ENCODE measurements at places on chromosomes 12 and 14.
A peak's percentile ranks its signal among the peaks of the same experiment; 100 is the strongest.

DNA sequence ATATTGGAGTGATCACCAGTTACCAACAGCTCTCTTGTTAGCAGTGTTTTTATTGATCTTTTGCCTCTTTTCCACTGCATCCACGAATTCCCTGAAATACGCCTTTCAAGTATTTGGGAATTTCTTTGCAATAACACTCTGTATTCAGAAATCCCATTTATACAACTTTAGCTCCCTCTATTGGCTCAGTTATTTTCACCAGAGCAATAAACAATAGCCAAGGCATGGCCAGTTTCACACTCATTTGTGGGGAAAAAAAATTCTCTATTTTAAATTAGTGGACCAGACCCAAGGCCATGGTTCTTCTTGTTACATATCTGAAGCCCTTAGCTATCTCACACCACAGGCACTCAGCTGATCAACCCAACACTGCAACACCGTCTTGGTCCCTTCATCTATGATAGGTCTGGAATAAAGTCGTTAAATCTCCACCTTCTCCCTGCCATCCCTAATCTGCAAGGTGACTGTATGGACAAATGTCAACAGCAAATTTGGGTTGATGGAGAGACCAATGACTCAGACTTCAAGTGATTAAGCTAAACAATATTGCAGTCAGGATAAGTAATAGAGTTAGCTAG, 92.4 kb upstream of the TMEM260 start:
- peak; percentile 28 for DNase-seq

DNA sequence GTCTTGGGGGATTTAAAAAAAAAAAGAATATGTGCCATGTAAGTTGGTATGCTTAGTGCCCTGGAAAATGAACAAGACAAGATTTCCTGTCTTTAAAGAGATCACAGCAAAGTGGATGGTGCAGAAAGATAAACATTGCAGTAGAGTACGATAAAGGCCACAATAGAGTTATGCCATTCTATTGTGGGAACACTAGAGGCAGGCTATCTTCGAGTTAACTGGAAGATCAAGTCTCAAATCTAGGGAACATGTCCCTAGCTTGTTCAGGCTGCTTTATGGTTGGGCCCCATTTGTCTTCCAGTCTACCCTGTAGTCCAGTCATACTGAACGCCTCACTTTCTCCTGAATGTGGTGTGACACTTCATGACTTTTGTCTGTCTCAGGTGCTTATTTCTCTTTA, 18.7 kb upstream of the CCT2 start:
- DNase-seq = no peak

DNA sequence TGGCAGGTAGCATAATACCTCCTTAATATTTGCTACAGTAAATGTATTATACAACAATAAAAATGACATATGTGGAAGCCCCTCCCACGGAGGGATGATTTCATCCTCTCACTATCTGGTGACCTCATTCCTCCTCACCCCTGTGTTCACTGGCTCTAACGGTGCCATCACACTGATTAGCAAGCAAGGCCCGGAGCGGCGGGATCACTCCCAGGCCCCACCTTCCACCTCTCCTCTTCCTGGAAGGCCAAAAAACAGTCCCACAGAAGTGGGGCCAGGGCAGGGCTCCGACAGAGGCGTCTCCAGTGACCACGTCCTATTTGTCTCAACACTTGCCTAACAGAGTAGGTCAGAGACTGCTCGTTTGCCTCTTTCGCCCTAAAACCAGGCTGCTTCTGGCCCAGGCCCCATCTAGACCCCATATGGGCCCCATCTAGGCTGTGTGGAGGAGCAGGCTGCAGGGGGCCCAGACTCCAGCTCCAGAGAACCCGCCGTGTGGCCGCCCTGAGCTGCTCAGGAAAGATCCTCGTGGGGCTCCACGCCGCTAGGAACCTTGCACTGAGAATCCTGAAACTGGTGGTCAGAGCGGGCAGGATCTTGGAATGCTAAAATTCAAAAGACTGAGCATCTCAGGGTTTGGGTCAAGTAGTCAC, 3.7 kb downstream of the SELPLG start:
- peak; percentile 73 for DNase-seq

GRCh38 chr12:97639702-97640101, 177.1 kb downstream of the RMST start:
- no peak for DNase-seq

DNA sequence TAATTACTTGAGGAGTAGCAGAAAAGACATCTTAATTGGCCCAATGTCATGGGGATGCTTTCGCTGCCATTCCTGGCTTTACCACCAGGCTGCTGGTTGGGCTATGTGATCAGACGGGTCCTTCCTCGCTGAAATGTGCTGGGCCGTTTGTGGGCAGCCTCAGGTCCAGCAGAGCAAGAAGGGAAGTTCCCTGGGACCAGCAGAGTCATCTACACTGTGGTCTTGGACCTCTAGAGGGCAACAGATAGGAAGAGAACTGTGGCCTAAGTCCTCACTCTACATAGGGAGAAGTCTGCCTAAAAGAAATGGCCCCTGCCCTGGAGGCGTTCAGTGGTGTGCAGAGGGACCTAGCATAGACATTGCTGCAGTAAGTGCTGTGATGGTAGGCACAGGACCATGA, 10.9 kb downstream of the EVL start:
- no peak for DNase-seq

DNA sequence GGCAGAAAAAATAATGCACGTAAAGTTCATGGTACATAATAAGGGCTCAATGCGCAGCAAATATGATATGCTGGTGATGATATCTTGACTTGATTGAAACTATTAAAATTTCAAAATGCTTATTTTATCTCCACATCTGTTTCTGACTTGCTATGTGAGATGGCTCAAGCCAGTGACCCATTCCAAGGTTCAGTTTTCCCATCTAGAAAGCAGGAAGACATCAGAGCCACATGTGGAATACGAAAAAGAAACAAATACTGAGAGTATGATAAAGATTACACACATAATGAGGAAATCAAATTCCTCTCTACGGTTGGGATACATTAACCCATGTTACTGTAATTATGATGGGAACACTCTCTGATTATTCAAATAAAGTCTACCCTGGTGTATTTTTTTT, 24.0 kb upstream of the TSPAN11 start:
- no peak for DNase-seq

DNA sequence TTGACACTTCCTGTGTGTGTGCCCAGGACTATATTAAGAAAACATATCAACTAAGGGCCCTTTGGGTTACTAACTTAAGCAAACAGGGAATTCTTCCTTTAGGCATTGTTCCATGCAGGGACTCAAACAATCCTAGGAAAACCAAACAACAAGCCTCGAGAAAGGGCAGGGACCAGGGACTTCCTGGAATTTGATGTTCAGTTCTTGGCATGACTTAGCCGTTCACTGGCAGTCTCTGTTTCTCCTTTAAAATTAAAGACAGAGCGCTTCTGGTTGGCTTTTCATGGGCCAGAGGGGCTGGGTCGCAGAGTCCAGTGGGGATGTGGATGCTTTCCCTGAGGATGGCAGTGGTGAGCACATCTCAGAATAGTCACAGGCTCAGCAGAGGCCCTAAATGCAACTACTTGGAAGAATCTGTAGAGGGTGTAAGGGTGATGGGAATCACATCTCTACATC, 35.2 kb downstream of the RNFT2 start:
- DNase-seq = no peak

All from stromal cell of bone marrow (primary cell).